Omental fat pad (tissue), 4 donors: ENCODE measurements at places on chromosomes 7 and 10. TPM values are rescaled to one million over a fixed set of nuclear protein-coding genes. Genes with fewer than 3 reads are reported as not detected.

The OR6V1 gene
- not detected for total RNA-seq

DNA sequence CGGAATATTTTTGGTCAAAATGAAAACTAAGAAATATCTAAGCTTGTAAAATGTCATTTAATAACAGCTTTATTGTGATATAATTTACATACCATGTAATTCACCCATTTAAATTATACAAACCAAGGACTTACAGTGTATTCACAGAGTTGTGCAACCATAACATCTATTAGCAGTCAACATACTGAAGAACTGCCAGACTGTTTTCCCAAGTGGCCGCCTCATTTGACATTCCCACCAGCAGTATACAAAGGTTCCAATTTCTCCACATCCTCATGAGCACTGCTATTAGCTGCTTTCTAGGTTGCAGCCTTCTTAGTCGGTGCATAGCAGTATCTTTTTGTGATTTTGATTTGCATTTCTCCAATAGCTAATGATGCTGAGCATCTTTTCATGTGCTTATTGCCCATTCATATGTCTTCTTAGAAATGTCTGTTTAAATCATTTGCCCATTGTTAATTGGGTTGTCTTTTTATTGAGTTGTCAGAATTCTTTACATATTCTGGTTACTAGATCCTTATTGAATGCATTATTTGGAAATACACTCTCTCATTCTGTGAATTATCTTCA is 153.0 kb upstream of the FGFR2 start:
- DNase-seq: no peak

The SLC13A1 gene
- total RNA-seq: not detected

The LIPK gene
- not detected for total RNA-seq

- DNase-seq: no peak
Observed at GRCh38 chr10:31866118-31866670, 62.4 kb downstream of the ARHGAP12 start.

DNA sequence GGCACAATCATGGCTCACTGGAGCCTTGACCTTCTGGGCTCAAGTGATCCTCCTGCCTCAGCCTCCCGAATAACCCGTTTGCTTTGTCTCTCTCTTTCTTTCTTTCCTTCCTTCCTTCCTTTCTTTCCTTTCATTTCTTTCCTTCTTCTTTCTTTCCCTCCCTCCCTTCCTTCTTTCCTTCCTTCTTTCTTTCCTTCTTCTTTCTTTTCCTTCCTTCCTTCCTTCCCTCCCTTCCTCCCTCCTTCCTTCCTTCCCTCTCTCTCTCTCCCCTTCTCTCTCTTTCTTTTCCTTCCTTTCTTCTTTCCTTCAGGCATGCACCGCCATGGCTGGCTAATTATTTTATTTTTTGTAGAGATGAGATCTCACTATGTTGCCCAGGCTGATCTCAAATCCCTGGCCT is 57.9 kb upstream of the NPTX2 start:
- no peak for DNase-seq

The CALML5 gene
- total RNA-seq: not detected

The LGI1 gene
- total RNA-seq: not detected

The OPN4 gene
- total RNA-seq: not detected

DNA sequence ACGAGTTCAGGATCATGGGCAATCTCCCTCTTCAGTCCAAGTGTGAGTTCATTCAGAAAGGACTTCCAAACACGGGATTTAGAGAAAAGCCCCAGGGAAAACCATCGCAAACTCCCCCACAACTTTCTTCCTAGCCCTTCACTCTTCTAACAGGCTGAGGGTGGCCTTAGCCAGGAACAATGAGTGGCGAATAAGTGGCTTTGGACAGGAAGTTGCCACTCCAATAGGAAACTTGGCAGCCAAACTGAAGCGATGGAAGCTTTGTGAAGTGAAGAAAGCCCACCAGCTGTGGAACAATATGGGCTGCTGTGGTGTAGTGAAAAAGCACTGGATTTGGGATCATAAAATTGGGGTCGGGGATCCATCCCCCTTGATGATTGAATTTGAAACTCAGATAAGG is 193.2 kb downstream of the TEX36 start:
- no peak for DNase-seq

- DNase-seq: no peak
Observed at GRCh38 chr10:52454491-52454890, 140.4 kb downstream of the DKK1 start.

The ABCB4 gene
- total RNA-seq: 0.38 TPM

DNA sequence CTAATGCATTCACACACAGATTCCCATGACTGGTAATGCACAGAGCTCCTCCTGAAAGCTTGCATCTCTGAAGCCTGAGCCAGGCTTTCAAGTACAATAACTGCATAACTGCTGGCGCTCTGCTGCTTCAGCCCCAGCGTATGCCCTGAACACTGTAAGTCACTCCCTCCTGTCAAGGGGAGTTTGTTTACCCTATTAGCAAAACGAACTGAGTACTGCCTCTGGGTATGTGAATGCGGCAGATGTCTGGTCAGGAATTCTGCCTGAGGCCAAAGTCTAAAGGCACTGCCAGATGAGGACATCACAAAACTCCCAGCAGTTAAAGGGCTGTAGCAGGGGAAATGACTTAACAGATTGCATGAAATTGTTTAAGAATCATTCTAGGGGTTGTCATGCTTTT is 97.7 kb downstream of the NRCAM start:
- DNase-seq: no peak

GRCh38 chr10:119203006-119203405 is 4.4 kb upstream of the GRK5 start:
- no peak for DNase-seq

GRCh38 chr7:91288208-91288824 is 24.1 kb downstream of the FZD1 start:
- DNase-seq: no peak

GRCh38 chr10:119270762-119271366 is 63.5 kb downstream of the GRK5 start:
- no peak for DNase-seq

DNA sequence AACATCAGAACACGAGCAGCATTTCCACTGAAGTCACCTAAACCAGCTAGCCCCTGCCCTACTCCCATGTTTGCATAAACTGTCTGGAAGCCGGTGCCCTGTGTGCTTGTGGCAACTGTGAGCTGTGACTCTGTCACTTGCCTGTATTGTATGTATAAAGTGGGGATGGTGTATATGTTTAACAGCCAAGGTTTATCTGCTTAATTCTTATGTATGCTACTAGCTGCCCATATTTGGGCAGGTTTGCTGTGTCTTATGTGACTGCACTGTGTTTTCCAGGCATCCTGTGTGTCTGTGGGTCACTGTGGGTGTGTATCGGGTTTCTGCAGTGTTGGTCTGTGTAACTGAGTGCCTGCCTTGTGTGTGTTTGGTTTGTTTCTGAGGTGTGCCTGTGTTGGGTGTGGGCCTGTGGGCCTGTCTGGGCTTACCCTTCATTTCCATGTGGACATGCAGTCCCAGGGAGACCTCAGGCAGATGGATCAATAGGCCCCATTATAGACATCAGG is 9.3 kb downstream of the LBX1 start:
- no peak for DNase-seq

The C7orf57 gene
- not detected for total RNA-seq

DNA sequence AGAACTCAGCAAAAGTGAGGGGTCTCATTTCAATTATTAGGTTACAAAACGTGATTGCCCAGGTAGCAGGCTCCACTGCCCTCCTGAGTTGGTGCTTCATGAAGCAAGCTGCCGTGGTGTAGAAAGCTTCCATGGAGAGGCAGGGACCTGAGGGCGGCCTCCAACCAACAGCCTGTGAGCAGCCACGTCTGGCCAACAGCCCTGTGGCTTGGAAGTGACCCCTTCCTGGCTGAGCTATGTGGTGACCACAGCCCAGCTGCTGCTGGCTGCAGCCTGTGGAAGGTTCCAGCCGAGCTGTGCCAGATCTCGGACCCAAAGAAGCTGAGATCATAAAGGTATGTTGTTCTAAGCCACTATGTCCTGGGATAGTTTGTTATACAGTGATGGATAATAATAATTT is 122.5 kb upstream of the KLF6 start:
- no peak for DNase-seq

DNA sequence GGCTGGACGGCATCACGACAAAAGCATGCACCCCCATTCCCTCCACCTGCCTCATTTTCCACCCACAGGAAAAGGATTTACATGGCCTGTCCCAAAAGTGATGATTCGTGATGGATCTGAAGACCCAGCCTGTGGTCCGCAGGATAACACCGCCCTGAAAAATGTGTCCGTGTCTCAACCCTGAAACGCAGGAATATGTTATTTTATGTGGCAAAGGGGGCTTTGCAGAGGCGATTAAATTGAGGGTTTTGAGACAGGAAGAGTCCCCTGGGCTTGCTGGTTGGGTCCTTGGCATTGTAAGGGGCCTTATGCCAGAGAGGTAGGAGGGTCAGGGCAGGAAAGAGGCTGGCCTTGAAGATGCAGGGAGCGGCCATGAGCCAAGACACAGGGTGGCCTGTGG is 80.2 kb upstream of the PPP2R2D start:
- DNase-seq: no peak

The KLLN gene
- 1.1 TPM for total RNA-seq

The MRLN gene
- total RNA-seq: not detected

GRCh38 chr10:49688920-49689319 is 9.5 kb downstream of the C10orf53 start:
- no peak for DNase-seq

- no peak for DNase-seq
Observed at GRCh38 chr10:17737027-17737965, 14.7 kb upstream of the TMEM236 start.

DNA sequence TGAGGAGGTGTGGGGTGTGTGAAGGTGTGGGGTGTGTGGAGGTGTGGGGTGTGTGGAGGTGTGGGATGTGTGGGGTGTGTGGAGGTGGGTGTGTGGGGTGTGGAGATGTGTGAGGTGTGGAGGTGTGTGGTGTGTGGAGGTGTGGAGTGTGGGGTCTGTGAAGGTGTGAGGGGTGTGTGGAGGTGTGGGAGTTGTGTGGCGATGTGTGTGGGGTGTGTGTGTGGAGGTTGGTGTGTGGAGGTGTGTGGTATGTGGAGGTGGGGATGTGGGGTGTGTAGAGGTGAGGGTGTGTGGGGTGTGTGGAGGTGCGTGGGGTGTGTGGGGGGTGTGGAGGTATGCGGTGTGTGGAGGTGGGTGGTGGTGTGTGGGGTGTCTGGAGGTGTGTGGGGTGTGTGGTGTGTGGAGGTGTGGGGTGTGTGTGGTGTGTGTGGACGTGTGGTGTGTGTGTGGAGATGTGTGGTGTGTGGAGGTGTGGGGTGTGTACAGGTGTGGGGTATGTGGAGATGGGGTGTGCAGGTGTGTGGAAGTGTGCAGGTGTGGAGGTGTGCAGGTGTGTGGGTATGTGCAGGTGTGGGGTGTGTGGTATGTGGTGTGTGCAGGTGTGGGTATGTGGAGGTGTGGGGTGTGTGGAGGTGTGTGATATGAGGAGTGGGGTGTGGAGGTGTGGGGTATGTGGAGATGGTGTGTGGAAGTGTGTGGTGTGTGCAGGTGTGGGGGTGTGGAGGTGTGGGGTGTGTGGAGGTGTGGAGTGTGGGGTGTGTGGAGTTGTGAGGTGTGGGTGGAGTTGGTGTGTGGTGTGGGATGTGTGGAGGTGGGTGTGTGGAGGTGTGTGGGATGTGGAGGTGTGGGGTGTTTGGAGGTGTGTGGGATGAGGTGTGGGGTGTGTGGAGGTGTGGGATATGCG is 34.5 kb downstream of the SPDYE17 start:
- no peak for DNase-seq

DNA sequence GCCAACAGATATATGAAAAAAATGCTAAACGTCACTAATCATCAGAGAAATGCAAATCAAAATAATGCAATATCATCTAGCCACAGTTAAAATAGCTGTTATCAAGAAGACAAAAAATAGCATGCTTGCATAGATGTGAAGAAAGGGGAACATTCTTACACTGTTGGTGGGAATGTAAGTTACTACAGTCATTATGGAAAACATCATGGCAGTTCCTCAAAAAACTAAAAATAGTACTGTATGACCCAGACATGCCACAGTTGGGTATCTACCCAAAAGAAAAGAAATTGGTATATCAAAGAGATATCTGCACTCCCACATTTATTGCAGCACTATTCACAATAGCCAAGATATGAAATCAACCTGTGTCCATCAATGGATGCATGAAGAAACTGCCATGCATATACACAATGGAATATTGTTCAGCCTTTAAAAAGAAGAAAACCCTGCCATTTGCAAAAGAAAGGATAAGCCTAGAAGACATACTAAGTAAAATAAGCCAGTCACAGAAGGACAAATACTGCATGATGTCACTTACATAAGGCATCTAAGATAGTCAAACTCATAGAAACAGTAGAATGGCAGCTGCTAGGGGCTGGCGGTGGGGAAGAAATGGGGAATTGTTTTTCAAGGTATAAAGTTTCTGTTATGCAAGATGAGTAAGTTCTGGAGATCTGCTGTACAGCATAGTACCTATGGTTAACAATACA is 107.0 kb downstream of the PTPN20 start:
- no peak for DNase-seq

DNA sequence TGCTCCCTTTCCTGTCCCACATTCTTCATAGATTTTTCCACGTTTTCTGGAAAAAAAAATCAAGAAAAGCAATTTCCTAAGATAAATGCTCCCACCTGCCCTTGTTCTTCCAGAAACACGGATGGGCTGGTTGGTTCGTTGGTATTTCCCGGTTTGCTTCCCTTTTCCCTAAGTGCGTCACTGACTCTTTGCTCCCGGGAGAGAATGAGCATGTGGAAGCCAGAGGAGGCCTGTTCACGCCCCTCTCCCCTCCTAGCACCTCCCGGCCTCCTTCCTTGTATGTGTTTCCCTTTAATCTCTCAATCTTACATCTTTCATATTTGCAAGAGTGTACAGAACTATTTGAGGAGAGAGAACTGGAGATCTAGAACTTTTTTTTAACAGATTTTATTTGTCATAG is 442.0 kb downstream of the GFRA1 start:
- DNase-seq: no peak

- DNase-seq: no peak
Observed at GRCh38 chr7:45699015-45699309, 124.8 kb downstream of the ADCY1 start.
